Esophagus squamous epithelium (tissue), 5 donors: ENCODE measurements at places on chromosomes 7 and 10.

- no peak for DNase-seq
Measured at GRCh38 chr10:69955897-69956740, 96.5 kb upstream of the MACROH2A2 start.

GRCh38 chr7:115708013-115708341 lies 322.6 kb downstream of the TFEC start:
- no peak for DNase-seq

DNA sequence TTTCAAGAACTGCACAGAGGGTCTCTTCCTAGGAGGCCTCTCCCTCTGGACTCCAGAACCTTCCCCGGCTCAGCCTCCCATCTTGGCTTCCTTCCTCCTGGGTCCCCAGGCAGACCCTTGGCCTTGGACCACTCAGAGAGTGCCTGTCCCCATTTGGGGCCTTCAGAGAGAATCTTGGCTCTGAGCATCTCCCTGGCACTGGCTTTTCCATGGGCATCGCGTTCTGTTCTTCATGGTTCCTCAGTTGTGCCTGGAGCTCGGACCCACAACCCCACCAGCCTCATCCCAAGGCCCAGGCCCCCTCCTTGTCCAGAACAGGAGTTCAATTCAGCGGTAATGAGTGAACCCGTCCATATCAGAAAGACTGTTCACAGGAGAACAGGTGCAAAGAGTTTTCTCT lies 73.4 kb downstream of the VIPR2 start:
- DNase-seq: no peak

GRCh38 chr7:44849259-44849884 lies 1.5 kb upstream of the H2AZ2 start:
- no peak for DNase-seq

GRCh38 chr10:8325024-8325980 lies 270.8 kb downstream of the GATA3 start:
- DNase-seq: no peak

GRCh38 chr7:4233621-4234497 lies 448.2 kb upstream of the FOXK1 start:
- DNase-seq: no peak

DNA sequence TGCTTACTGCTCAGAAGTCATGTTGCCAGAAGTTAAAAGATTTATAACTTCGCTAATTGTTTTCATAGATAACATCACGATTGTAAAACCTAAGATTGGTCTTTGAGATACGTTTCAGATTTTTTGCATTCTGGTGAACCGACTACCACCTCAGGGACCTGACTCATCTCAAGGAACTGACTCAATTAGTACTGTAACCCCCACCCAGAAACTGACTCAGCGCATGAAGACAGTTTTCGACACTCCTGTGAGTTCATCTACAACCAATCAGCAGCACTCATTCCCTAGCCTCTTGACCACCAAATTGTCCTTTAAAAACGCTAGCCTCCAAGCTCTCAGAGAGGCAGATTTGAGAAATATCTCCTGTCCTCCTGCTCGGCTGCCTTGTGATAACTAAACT lies 72.3 kb downstream of the ELMO1 start:
- DNase-seq: no peak

DNA sequence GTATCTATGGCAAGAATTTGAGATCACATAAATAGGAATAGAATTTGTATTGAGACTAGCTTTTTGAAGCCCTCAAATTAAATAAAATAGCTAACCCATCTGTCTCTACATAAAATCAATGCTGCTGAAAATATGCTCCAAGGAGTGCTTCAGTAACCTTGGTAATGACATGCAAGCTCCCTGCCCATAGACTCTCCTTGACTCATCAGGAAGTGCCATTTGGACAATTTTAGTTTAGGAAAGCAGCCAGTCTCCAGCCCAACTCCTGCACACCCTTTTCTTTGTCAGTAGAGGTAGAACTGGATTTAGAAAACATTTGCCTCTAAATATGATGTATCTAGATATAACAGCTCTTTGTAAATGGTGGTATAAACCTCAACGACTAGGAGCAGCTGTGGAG lies 69.9 kb upstream of the PTPRZ1 start:
- DNase-seq: no peak

GRCh38 chr10:89367529-89367928 lies 10.3 kb upstream of the IFIT1B start:
- DNase-seq: no peak

- DNase-seq: no peak
Measured at GRCh38 chr7:107998150-107998549, 4.8 kb downstream of the LAMB1 start.

GRCh38 chr7:84372712-84373111 lies 178.1 kb upstream of the SEMA3A start:
- no peak for DNase-seq

GRCh38 chr10:101759309-101760247 lies 16.3 kb downstream of the FGF8 start:
- no peak for DNase-seq

- no peak for DNase-seq
Measured at GRCh38 chr10:96596422-96597407, 9.9 kb upstream of the TM9SF3 start.

DNA sequence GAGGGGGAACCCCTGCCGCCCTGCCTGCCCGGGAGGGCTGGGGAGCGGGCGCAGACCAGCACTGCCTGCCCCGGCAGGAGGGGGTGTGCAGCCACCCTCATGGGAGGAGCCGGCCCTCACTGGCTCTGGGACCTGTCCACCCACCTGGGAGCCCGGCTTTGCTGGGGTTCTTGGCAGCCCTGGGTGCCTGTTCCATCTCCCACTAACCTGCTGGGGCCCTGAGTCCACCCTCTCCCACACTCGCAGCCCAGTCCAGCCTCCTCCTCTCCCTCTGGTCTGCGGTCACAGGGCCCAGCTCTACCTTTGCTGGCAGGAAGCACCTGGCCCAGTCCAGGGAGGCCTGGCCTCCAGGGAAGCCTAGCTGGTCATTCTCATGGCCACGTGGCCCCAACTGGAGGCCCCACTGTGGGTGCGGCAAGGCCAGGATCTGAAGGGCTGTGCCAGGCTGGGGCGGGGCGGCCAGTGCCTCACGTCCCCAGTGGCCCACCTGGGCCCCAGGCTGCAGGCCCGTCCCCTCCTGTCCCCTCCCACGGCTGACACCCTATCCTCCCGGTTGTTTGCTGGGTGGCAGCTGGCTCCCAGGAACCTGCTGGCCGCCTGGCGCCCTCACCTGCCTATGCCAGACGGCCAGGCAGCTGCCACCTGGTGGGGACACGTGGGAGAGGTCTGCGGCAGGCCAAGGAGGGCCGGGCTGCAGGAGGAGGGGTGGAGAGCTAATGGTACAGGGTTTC lies at the start of gene TMEM184A:
Gene TMEM184A (minus strand): TSS at position 393 of the 731 bp plus-strand sequence. CDS start 721 bp downstream, outside the sequence.
- no peak for DNase-seq

DNA sequence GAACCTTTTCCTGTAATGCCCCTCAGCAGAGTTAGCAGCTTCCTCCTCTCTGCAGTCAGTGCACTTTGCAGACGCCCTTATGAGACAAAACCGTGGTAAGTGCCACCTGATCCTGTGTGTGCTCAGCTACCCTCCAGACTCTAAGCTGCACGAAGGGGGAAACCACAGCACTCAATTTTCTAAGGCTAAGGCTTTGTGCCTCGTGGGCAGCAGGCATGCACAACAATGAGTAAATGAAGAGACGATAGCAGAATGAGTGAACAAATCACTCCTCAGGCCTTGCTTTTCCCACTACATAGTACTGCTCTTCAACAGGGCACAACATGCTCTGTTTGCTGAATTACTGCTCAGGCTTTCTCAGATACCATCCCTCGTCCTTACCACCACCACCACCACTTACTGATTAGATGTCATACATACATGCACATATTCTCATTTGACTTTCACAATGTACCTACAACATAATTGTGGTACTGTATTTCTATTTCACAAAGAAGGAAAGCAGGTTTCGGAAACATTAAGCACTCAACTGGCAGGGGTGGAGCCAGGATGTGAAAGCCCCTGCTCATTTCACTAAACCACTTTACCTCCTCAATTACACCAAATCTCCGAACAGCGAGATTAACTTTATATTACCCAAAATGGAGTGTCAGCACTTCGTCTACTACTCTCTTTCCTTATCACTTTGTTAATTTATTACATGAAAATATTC lies 85.4 kb downstream of the ICA1 start:
- DNase-seq: no peak

GRCh38 chr7:141444961-141445360 lies 106.2 kb upstream of the AGK start:
- no peak for DNase-seq

DNA sequence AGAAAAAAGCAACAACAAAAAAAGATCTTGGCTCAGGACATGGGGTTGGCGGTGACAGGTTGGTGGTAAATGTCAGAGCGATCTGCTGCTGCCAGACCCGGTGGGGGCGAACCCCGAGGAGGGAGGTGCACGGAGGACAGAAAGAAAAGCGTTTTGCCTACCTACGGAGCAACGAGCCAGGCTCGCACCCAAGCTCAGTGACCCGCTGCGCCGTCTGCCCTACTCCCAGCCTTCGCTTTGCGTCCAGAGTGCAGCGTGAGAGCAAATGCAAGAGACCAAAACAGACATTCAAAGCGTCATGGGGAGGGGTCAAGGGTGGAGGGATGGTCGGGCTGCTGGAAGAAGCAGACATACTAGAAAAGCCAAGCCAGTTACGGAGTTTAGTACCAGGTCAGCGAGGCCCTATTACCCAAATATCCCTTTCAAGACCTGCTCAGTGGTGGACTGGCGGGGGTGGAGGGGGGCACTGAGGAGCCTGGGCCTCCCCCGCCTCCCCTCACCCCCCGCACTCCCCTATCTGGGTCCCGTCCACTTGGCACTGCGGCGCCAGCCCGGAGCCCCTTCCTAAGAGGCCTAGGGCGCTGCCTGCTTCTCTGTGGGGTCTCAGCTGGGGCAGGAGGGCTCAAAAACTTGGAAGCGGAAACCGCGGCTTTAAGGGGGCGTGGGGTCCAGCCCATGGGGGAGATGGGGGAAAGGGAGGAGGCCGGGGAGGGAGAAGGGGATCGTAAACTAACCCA lies 66.9 kb downstream of the SLC29A4 start:
- DNase-seq: no peak

DNA sequence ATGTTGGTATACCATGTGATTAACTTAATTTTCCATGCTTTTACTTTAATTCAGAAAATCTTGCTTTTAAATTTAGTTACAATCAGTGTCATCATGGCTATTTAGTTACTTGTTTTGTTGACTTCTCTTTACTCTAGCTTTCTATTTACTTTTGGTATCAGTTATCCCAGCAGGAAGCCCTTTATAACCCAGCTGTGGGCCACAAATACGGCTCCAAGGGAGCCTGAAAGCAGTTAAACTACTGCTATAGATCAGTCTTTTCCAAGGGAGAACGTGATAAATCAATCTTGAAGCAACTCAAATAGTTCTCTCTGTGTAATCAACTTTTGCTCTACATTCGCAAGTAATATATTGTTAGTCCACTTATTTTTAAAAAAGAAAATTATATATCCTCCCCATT lies 287.4 kb downstream of the CACNA2D1 start:
- DNase-seq: no peak

DNA sequence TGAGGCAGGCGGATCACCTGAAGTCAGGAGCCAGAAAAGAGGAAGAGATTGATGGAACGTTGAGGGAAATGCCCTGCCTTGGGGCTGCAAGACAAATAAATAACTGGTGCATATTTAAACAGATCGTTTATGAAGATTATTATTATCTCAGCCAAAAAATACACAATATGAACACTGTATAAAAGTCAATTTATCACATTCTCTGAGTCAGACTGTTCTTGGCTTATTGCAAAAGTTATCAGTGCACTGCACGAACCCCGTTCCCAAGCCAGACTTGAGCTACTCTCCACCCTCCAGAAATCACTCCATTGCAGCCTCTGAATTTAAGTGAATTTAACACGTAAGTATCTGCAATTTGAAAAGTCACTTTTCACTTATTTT lies 1.6 kb downstream of the DNMBP start:
- no peak for DNase-seq

DNA sequence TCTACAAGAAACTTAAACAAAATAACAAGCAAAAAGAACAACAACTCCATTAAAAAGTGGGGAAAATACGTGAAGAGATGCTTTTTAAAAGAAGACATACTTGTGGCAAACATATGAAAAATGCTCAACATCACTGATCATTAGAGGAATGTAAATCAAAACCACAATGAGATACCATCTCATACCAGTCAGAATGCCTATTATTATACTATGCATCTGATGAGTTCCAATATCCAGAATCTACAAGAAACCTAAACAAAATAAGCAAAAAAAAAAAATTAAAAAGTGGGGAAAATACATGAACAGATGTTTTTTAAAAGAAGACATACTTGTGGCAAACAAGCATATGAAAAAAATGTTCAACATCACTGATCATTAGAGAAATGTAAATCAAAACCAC lies 29.6 kb upstream of the AKR1C3 start:
- DNase-seq: no peak

DNA sequence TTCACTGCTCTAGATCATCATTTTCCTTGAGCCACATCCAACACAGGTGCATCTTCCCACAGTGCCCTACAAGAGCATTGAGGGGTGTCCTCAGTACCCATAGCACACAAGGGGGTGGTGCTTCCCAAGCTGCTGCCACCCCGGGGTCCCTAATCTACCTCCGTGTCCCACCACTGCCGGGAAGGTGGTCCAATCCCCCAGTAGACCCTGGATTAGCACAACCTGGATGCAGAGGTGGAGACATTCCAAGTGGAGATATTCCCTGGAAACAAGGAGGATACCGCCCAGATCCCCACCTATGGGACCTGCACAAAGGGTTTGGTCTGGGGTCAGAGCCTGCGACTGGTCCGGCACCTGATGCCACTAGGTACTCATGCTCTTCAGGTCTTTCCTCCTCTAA lies 284.8 kb upstream of the PPP2R2D start:
- DNase-seq: no peak

DNA sequence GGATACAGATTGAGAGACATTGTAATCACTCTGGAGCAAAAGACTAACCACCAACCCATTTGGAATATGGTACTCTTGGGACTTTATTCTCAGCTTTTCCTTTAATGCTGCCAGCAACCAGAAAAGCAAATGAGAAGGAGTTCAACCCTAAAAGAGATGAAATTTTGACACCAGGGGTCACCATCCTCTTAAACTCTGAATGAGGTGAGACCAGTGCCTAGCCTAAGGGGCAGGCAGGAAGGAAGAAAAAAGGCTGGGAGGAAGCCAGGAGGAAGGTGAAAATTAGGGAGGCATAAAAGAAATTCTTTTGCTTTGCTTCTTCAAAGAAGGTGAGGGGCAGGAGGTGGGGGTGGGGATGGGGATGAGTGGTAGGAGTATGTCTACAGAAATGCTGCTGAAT lies 135.8 kb downstream of the JAZF1 start:
- DNase-seq: no peak

- peak; percentile 45 for DNase-seq
Measured at GRCh38 chr10:30433306-30433729, 666 bp upstream of the MAP3K8 start.

GRCh38 chr7:155227788-155228458 lies 69.8 kb upstream of the INSIG1 start:
- no peak for DNase-seq

- DNase-seq: no peak
Measured at GRCh38 chr7:30285536-30286284, 1.3 kb downstream of the ZNRF2 start.

GRCh38 chr7:14988941-14989340 lies 86.4 kb upstream of the DGKB start:
- DNase-seq: no peak
